Stromal cell of bone marrow (primary cell): ENCODE measurements at places on chromosomes 4 and X.

DNA sequence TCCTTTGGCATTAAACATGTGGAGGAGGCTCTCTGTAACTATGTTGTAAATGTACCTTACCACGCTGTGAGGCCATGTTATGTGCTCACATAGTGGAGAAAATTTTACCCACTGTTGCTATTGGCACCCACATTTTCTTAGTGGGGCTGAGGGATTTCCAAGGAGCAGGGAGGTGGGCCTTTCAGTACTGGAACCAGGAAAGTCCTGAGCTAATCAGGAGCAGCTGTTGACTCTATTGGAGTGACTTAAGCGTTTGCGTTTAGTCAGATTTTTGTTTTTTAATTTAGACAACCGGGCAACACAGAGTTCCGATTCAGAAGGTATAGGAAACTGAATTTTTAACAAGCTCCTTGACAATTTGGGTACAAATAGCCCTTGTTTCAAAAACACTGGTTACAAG, 30.7 kb upstream of the WDR17 start:
- DNase-seq, result no peak

DNA sequence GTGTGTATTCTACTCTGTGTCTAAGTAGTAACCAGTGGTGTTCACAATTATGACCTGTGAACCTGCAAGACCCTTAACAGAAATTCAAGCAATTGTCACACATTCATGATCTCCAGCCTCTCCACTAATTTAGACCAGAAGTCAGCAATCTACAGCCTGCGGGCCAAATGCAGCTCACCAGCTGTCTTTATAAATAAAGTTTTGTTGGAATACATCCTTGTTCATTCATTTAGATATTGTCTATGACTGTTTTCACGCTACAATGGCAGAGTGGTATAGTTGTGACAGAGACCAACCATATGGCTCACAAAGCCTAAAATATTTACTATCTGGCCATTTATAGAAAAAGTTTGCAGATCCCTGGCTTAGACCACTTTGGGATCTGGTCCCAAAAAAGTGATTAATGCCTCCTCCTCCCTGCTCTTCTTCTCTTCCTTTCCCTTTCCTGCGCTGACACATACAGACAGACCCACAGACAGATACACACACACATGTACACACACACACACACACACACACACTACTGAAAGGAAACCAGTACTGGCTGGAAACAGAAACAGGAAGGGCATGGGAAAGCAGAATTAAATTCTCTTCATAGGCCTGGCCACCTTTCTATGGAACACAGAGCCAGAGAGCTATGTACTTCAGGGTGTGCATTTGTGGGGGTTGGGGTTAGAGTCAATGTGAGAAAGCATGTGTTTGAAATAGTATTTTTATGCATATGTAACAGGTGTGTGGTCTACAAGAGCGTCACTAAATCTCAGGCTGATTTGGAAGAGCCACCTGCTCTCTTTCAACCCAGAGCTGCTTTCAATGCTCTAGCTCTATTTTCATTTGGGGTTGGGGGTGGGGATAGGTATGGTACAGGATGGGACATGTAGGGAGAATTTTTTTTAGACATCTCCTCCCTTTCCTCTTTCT, 49.7 kb upstream of the TMEM164 start:
- DNase-seq, result no peak

DNA sequence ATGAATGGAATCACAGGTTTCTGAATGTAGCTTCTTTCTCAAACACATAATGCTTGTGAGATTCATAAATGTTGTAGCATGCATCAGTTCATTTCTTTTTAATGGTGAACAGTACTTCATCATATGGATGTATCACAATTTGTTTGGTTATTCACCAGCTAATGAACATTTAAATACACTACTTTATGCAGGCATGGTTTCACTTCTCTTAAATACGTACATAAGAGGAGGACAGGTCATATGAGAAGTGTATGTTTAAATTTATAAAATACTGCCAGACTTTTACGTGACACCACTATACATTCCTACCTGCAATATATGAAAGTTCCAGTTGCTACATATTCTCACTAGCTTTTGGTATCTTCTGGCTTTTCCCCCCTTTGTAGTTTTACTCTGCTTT, 65.4 kb downstream of the ANKRD17 start:
- no peak for DNase-seq

DNA sequence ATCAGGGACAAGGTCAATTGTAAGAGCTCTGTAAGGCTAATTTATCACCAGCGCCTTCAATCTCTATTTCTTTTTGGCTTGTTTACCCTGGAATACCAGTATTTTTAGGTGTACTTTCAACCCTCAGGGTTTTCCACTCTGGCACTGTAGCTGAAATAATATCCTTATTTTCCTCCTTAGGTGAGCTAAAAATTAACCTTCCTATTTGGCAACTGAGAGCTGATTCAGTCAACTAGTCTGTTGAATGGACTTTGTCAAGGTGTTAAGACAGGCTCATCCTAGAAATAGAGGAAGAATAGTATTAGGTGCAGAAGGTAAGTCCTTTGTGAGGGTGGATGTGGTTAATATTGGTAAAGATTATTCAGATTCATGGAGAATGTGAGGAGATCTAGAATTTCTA, 101.3 kb upstream of the BANK1 start:
- no peak for DNase-seq

GRCh38 chr4:76716658-76717057, 181.3 kb downstream of the SOWAHB start:
- no peak for DNase-seq

- no peak for DNase-seq
Observed at GRCh38 chrX:16882169-16882568, 12.0 kb upstream of the RBBP7 start.

DNA sequence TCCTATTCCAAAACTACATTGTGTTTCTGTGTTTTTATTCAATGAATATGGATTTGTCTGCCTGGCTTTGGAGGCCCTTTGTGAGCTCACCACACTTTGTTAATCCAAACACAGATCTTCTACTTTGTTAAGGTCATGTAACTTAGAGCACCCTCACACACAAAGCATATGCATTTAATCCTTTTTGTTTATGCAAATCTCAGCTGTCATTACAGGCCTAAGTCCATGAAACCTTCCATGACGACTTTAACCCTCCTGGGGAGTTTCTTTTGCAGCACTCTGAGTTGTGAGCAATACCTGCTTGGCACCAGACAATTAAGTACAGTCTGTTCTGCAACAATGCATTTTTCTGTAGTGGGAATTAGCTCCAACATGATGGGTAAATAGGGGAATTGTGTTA, 14.9 kb downstream of the CCSER1 start:
- DNase-seq, result no peak
